Heart left ventricle (tissue), 16 donors: ENCODE measurements at places on chromosomes 4 and X.
A peak's percentile ranks its signal among the peaks of the same experiment; 100 is the strongest.

DNA sequence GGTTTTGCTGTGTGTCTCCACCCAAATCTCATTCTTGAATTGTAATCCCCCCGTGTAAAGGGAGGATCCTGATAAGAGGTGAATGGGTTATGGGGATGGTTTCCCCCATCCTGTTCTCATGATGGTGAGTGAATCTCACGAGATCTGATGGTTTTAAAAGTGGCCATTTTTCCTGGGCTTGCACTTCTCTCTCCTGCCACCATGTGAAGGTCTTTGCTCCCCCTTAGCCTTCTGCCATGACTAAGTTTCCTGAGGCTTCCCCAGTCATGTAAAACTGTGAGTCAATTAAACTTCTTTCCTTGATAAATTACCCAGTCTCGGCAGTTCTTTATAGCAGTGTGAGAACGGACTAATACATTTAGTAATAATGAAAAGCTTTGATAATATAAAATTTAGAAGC, 46.9 kb downstream of the ANTXR2 start:
- DNase-seq: no peak

DNA sequence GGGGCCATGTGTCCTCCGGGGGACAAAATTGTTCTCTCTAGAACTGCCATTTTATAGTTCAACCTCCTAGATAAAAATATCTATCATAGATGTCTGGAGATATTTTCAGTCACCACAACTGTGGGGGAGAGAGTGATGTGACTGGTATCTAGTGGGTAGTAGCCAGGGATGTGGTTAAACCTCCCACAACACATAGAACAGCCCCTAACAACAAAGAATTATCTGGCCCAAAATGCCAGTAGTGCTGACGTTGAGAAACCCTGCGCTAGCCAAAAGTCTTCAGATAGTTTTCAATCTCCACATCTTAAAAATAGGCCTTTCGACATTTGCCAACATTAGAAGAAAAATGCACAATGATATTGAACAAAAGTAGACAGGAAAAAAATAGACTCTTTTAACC, 19.0 kb upstream of the SUPT20HL2 start:
- no peak for DNase-seq

GRCh38 chr4:39635023-39635422, 3.6 kb downstream of the SMIM14 start:
- DNase-seq: no peak

DNA sequence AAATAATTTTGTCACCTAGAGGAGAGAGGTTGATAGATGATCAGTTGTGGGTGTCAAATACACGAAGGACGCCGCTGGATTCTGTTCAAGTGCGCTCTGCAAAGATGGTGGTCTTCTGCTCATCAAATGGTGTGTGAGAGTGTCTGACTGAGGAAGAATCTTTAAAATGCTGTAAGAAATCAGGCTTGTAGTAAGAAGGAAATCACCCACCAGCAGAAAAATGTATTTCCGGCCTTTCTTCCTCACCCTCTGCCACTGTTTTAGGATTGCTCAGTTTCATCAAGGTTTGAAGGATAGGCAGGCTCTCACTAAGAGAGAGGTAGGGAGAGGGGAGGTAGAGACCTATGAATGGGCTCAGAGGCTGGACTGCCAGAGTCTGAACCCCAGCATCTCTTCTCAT, 28.7 kb downstream of the RHOH start:
- no peak for DNase-seq

DNA sequence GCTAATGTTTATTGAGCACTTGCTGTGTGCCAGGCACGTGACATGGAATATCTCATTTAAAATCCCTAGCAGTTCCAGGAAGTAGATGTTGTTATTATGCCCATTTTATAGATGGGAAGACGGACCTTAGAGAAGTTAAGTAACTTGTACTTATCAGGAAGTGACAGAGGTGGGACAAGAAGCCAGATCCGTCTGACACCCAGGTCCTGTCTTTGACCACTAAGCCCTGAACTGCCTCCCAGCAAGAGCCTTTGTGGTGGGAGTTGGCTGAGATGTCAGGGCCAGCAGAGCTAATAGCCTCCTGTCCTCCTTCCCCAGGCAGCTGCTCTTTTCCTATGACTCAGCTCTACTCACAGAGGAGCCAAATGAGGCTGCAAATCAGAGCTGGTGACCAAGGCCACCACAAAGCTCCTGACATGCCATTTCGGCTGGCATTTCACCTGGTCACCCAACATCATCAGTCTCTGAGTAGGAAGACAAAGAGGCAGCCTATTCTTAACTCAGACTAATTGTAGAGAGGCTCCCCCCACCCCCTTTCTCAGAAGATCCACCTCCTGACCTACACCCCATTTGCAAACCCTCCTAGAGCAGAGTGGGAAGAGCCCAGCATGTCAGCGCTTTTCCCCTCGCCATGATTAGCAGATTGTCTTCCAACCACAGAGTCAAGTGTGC, 175.1 kb upstream of the KIT start:
- no peak for DNase-seq

DNA sequence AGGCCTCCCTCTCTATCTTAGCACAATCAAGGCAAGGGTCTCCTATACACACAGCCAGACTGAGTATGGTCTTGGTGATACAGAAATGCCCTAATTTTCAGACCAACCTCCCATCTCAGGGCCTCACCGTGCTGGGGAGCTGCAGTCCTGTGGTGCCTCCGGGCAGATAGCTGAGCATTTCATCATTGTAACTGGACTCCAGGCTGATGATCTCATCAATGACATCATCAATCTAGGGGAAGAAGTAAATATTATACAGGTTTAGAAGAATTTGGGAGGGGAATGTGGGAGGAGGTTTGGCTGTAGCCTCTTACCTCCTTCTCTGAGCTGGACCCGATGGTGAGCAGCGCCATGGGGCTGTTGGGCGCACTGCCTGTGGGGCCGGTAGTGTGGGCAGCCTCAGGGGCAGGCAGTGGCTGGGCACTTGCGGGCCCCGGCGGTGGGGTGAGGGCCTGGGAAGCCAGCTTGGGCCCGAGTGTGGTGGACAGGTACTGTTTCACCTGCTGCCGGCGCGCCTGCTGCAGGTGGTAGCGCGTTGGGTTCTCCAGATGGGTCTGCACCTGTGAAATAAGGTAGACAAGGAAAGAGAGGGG, 5.2 kb downstream of the TFE3 start:
- DNase-seq: no peak

DNA sequence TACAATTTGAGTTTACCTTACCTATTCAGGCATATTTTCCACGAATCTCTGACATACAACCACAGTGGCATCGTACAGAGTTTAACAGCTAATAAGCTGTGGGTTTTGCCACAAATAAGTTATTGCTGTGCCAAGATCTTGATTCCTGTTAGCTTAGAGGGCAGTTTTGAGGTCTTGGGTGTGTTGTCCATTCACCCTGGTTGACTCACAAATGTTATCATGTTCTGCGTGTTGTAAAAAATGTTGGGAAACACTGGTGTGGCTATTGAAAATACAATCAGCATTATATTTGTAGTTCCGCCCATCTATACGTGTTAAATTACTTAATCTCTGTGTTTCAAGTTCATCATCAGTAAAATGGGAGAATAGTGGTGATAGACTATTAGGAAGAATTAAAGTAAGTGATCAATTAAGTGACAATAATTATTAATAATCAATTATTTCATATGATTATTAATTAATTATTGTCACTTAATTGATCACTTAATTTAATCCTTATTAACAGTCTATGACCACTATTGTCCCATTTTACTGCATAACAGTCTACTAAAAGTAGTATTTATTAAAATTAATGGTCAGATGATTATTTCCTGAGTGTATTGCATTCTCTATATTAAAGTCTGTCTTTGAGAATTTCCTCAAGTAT, 96.3 kb downstream of the TMA16 start:
- no peak for DNase-seq

GRCh38 chr4:6538575-6538974, 36.4 kb upstream of the MAN2B2 start:
- no peak for DNase-seq

- no peak for DNase-seq
Observed at GRCh38 chrX:86021652-86022289, 25.6 kb downstream of the CHM start.

DNA sequence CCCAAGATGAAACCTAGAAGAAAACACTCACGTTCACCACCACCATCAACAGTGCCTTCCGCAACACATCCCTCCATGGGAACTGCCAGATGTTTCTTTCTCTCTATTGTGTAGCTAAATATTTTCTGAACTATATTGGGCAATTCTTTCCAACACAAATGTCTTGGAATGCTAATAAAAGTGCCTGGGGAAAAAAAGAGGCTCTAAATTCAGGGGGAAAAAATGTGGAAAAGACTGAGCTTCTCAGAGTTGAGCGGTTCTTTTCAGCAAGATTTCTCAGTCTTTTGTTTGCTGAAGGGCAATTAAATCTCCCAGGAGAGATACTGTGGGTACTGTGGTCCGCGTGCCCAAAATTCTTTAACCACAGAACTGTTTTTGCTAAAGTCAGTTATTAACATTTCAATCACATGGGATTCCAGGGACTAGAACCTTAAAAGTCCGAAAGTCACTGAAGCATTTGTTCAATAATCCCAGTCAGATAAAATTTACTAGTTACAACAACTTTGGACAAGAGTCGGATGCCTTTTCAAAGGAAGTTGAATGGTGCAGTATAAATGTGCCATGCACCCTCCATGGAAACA, 51.9 kb upstream of the DHRSX start:
- no peak for DNase-seq

DNA sequence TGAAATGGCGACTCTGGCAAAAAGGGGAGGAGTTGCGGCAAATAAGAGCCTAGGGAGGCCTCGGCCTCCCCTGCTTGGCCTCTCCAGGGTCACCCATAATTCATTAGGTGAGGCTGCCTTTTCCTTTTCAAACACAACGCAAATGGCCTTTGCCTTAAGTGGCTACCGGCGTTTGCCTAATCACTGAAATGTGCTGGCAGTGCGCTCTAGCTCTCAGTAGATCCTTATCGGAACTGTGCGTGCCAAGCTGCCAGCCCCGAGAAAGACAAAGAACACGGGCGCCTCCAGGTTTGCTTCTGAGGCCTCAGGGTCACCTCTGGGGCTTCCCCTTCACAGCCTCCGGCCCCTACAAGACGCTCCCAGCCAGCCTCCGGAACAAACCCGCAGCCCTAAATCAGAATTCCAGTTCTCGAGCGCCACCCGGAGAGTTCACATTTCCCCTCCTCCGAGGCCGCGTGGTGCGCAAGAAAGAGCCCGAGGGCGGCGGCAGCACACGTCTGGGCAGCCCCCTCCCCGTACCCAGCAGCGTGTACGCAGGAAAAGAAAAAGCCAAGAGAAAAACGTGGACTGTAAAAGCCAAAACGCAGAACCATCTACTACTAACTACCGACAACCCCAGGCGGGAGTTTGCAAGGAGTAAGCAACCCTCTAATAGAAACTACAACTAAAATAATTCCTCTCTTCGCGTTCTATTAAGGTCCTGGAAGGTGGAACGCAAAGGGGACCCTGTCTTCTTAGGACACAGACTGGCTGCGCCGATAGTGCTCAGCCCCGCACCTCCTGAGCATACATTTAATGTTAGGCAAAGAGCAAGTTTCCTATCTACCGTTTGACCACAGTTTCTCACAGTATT, 76.5 kb upstream of the BCOR start:
- DNase-seq: peak; percentile 51

DNA sequence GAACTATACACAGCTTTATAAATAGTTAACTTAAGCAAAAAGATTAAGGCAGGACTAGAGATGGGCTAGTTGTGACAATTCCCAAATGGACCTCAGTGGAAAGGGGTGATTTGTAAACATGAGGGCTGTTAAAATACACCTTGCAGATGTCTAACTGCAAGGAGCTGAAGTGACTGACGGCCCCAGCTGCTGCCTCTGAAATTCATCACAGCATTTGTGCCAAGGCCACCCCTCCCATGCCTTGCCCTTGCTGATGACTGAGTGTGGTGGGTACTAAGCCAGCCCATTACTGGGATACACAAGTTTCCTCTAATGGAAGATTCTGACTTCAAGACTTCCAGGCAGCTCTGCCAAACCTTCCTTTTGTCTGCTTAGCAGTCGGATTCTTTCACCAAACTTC, 23.7 kb upstream of the EGFL6 start:
- DNase-seq: no peak

DNA sequence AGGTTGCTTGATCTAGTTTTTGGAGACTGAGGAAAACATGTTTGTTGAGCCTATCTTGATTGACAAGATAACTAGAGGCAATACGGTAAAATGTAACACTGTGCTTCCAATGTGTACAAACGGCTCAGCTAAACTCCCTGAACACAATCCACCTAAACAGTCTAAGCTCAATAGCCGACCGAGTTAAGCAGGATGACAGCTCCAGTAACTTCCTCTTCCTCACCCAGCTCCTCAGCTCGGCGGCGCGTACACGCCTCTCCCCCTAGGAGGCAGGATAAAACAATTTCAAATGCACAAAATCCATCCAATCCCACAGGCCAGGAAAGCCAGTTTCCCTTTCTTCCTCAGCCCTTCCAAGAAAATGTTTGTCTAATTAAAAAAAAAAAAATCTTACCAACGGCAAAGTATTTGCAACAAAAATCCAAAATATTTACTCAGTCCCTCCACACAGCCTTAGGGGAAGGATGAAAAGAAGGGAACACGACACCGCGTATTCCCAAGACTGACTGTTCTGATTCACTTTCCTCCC, 1.0 kb downstream of the CNOT6L start:
- DNase-seq: peak; percentile 83

DNA sequence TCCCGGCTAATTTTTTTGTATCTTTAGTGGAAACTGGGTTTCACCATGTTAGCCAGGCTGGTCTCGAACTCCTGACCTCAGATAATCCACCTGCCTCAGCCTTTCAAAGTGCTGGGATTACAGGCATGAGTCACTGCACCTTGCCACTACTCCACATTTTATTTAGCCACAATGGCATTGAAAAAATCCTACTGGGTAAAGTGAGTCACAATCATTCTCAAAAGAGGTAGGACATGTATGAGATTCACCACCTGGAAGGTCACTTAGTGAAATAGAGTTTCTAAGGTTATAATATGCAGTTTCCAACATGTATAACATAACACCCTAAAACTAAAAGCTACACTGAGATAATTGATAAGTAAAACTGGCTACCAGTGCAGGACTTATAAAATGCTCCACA, 159.2 kb downstream of the BTC start:
- no peak for DNase-seq

DNA sequence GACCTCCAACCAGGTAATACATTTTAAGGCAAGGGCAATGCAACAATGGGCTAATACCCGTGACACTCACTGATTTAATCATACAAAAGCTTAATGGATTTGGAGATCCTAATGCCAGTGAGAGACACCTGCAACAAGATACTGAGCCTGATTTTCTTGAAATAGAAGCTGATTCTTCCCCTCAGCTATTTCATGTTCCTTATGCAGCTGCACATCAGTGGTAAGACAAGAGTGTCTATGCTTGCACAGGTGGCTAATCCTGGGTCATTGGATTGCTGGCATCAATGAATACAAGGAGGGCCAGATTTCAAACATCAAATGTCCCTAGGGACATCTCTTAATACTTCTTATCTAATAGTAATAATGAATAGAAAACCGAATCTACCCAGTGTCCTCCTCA, 139.7 kb downstream of the PPARGC1A start:
- no peak for DNase-seq

GRCh38 chrX:107716118-107716684, 59.4 kb downstream of the TSC22D3 start:
- DNase-seq: peak; percentile 45

DNA sequence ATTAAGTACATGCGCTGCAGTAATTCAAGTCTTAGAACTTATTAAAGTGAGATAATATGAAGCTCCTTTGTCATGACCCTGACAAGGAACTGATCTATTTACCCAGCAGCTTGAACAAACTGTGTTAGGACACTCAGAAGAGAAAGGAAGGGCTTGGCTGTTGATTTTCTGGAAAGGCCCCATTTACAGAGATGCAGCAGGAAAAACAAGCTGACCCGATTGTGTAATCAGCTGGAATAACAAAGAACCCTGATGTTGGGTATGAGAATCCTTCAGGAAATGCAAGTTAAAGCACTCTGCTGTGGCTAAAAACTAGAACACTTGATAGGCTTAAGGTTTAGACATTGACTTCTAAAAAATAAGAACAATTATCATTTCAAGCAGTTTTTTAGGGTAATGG, 64.8 kb downstream of the TBC1D9 start:
- no peak for DNase-seq
